HEK293T (cell line): ENCODE measurements at places on chromosomes 1 and 21.

DNA sequence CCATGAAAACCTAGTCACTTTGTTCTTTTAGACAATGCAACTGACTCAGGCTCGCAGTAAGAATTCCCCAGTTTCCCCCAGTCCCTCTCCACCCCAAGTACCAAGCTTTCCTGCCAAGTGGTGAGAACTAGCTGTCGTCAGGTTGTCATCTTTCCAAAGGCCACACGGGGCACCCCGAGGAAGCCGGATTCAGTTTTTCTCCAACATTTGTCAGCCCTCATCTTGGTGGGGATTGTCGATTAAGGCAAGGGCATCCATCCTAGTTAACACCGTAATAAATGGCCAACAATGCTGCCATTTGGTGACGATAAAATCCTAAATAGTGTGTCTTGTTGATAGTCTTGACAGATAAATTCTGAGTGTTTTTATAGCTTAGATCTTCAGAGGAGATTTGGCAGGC is 55.9 kb upstream of the PROX1 start:
- DNase-seq: peak; percentile 57

DNA sequence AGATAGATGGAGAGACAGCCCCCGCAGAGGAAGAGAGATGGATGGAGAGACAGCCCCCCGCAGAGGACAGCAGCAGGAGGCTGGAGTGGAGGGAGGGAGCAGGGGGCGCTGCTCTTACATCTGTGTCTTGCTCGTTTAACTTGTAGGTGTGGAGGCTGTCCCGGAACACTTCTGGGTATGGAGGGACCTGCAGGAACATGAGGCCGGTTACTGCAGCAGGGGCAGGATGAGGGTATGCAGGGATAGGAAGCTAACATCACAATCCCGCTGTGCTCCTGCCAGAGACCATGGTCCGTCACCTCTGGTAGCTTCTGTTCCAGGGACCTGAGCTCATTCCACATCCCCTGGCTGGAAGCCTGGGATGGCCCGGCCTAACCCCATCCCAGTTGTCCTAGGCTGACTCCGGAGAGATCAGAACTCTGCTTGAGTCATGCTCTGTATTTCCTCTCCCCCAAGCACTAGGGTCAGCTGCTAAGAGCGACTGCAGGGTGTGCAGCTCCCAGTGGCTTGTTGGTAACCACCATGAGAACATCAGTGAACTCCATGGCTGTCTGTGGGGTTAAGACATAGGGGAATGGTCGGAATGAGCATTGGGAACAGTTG is 36.7 kb upstream of the GOLT1A start:
- no peak for DNase-seq

DNA sequence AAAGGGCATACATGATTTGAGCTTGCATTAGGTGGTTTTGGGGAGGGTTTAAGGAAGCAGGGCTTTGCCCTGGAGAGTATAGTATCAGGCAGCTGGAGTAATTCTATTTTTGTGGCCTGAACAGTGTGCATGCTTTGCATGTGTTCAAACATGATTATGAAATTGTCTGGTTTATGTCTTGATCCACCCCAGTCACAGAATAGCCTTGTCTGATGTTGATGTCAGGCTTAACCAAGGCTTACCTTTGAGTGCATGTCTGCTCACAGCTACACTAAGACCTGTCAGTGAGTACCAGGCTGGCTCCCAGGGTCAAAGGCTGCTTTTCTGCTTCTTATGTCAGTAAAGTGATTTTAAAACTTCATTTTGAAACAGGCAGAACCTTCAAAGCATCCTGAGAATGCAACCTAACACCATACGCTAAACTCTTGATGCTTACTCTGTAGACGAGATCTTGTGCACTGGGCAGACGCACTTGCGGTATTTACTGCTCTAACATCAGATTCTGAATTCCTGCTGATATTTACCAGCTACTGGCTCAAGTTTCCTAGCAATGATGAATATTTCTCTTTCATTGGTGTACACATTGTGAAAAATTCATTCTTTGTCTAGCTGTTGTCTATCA is 78.9 kb downstream of the MAP3K21 start:
- DNase-seq: no peak

GRCh38 chr1:24351918-24352627 is 32.9 kb downstream of the GRHL3 start:
- DNase-seq: no peak

DNA sequence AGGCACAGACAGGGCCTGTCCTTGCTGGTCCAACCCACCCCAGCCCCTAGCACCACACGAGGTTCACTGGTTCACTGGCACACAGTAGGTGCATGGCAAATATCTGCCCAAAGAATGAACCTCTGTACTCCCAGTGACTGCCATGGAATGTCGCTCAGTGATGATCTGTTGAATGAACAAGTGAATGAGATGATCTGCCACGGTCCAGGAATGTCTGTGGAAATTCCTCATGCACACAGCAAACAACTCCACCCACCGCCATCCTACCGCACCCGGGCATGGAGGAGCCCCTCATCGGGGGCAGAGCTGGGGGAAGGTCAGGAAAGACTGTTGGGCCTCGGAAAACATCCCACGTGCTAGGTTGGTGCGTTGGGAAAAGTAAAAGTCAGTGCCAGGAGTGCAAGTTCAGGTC is 1.7 kb downstream of the HSPG2 start:
- DNase-seq: no peak

DNA sequence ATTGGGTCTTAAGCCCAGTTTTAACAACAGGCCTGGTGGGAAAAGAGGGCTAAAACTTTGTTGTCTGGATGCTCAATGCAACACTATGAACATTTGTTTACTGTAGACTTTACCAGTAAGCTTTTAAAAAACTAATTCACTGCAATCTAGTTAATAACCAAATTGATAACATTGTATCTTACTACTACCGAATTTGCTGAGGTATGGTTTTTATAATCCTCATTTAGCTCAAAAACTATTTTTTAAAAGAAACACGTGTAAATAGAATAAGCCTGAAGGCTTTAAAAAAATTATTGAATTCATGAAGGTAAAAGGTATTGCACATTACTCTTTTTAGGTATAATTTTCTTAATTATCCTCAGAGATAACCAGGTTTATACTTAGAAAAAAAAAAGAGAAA is 500.6 kb downstream of the RWDD3 start:
- no peak for DNase-seq

DNA sequence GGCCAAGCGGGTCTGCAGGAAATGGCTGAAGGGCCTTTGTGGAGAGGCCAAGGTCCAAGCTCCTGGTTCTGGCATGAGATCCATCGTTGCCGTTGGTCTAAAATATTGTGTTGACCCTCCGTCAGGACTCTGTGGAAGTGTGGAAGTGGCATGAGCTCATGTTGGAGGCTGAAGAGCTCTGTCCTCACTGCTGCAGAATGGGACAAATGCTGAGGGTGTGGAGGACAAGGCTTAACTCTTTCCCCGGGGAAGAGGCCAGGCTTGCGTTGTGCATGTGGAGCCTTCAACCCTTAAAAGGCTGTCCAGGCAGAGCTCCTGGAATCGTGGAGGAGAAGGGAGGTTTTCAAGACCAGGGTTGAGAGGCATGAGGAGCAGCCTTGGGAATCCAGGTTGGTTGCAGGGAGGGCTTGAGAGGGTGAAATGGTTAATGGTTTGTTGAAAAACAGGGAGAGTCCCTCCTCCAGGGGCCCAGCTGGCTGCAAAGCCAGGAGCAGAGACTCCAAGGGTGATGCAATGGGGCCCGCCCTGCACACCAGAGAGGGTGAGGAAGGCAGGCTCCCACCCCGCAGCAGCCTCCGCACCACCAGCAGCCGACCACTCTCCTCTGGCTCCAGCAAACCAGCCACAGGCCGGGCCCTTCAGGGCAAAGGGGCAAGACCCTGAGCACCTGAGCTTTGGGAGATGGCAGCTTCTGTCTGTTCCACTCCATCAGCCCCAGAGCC is 6.7 kb upstream of the AHCYL1 start:
- no peak for DNase-seq

- no peak for DNase-seq
Observed at GRCh38 chr1:36387141-36387949, 1.6 kb upstream of the STK40 start.

GRCh38 chr1:115912116-115912515 is 64.2 kb upstream of the SLC22A15 start:
- DNase-seq: no peak

DNA sequence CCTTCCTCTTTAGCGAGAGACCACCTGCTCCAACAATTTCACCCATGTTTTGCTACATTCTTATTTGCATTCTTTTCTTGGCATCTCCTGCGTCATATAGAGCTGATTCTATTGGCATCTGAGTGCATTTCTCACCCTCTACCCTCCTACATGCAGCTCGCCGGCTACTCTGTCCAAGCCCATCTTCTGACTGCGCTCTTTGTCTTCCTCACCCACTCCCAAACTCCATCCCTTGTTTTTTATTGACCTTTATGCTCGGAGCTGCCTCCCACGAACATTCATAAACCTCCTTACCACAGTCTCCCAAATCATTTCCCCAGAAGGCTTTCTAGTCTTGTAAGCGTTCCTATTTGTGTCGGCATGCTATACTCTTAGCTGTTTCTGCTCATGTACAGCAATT is 33.6 kb upstream of the FMN2 start:
- DNase-seq: no peak

- DNase-seq: no peak
Observed at GRCh38 chr1:19239876-19240275, 11.4 kb downstream of the EMC1 start.

DNA sequence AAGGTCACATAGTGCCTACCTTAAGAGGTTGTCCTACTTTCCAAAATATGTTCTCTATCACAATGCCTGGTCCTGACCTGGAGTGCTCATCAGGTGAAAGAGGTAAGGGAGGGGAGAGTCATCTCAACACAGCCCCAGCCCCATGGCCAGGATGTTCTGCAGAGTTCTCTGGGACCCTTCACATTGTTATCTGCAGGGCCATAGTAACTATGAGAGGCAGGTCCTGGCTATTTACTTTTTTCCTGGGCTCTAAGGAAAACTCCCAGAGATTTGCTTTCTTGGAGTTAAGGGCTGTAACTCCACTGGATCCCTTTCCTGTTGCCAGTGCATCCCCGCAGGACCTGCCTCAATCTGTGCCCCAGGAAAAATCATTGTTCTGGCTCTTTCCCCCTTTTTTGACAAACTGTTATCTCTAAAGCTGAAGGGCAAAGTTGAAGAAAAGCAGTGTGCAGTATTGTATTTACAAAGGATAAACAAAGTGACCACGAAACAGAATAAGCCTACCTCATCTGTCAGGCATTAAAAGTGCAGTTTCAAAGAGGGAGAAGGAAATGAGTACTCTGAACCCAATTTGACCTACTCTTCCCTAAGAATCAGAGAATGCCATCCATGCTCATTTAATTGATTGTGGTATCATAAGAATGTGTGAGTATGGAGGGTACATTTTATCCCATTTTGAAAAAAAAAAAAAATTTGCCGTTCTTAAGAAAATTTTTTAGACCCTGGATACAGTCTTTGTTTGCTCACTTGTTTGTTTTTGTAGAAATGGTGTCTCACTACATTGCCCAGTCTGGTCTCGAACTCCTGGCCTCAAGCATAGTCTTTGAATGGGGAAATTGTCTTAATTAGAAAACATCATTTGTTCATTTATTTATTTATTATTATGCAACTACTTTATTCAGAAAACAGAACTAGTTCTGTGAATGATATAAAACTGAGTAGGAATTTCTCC is 149.6 kb downstream of the RHOU start:
- DNase-seq: no peak

DNA sequence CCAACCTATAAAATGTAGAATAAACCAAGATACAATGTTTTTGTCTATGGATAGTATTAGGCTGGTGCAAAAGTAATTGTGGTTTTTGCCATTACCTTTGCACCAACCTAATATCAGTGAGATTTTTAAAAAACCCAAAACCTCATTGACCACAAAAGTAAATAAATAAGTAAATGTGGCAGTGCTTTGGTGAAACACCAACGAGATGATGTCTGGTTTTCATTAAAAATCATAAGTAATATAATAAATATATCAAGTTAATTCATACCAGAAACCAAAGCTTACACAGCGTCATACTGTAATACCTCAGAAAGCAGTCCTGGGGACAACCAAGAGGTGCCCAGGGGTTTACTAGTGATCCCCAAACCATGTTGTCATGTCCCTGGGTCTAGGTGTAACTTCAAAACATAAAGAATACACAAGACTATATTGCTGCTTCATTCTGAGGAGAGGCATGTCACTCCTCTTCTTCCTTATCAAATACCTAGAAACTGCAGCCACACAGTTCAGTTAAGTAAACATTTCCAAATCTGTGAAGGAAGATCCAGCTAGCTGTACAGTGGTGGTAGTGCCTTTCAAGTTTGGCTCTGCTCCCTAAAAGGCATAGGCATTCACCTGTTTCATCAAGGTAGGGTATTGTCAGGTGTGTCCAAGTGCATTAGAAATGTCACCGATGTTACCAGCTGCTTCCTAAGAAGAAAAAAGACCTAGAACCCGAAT is 51.6 kb upstream of the ZC3H11B start:
- DNase-seq: no peak

GRCh38 chr1:16966282-16966681 is 14.1 kb downstream of the MFAP2 start:
- no peak for DNase-seq

DNA sequence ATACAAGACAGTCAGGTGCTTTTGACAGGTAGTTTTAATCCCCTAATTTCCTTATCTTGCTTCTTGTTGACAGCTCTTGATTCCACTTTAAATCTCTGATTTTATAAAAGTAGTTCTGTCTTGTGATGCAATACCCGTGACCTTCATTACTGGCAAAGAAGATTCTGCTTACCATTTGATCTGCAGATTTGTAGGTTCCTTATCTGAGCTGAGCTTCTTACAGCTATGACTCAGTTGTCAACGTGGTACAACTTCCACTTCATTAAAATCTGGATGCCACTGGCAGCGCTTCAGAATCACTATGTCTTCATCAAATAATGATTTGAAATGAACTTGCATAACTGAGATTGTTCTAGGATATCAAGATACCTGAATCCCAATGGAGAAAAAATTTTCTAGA is 543.6 kb upstream of the B3GALT2 start:
- no peak for DNase-seq

GRCh38 chr1:200162877-200163276 is 135.4 kb downstream of the NR5A2 start:
- no peak for DNase-seq

DNA sequence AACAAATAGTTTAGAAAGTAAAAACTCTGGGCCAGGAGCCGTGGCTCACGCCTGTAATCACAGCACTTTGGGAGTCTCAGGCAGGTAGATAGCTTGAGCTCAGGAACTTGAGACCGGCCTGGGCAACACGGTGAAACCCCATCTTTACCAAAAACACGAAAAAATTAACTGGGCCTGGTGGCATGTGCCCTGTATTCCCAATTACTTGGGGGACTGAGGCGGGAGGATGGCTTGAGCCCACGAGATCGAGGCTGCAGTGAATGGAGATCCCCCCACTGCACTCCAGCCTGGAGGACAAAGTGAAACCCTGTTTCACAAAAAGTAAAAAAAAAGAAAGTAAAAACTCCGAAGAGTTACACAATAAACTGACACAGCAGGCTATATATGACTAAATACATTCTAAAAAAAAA is 10.6 kb downstream of the CEP170 start:
- DNase-seq: no peak
